ENCODE measurements at places on chromosomes 7 and 10. TPM values are rescaled to one million over a fixed set of nuclear protein-coding genes. Genes with fewer than 3 reads are reported as not detected.
A peak's percentile ranks its signal among the peaks of the same experiment; 100 is the strongest.

- no peak for DNase-seq
Measured at GRCh38 chr7:33108554-33109004, 625 bp downstream of the RP9 start.

The COL28A1 gene
- total RNA-seq: 6.7 TPM

DNA sequence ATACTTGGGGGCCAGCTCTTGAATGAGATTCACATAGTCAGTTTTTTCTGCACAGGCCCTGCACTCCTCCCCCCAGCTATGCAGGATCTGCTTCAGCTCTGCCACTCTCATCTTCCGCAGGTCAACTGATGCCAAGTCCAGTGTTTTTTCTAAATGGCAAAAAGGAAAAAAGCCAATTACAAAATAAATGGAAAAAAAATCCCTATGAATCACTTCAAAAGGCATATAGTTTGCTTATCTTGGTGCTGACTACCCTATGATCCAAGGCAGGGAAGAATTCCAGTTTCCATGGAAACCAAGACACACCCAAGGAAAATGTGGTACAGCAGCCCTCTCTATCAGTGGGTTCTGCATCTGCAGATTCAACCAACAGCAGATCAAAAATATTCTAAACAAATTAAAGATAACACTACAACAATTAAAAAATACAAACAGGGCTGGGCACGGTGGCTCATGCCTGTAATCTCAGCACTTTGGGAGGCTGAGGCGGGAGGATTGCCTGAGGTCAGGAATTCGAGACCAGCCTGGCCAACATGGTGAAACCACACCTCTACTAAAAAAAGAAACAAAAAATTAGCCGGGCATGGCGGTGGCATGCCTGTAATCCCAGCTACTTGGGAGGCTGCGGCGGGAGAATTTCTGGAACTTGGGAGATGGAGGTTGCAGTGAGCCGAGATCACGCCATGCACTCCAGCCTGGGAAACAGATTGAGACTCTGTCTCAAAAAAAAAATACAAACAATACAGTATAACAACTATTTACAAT, 17.6 kb downstream of the CDNF start:
- no peak for DNase-seq

The SFTPA1 gene
- 0.22 TPM for total RNA-seq

GRCh38 chr7:130141161-130141883, 63.9 kb downstream of the TMEM209 start:
- peak; percentile 65 for DNase-seq

- no peak for DNase-seq
Measured at GRCh38 chr10:73774637-73775036, 7.2 kb upstream of the CHCHD1 start.

DNA sequence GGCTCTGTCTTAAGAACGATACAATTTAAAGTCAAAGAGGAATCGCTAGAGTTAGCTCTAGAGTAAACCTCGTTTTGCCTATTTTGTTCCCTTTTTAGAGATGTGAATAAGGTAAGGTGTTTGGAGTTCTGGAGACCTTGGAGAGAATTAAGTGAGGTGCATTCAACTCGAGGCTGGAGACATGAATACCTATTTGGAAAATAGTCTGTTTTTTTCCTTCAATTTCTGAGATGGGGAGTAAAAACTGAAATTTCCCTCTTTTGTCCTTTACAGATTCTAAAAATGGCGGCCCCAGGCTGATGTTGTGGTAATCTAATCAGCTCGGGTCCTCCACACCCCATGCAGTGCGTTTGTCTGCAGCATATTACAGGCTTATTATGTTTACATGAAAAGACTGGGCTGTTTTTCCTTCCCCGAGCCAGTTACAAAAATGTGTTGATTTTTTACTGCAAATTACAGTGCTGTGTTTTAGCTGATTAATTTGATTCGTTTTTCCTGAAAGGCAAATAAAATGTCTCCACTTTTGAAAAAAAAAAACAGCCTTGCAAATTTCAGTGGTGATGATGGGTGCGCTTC, 1.5 kb downstream of the KMT2E start:
- DNase-seq: peak; percentile 43

DNA sequence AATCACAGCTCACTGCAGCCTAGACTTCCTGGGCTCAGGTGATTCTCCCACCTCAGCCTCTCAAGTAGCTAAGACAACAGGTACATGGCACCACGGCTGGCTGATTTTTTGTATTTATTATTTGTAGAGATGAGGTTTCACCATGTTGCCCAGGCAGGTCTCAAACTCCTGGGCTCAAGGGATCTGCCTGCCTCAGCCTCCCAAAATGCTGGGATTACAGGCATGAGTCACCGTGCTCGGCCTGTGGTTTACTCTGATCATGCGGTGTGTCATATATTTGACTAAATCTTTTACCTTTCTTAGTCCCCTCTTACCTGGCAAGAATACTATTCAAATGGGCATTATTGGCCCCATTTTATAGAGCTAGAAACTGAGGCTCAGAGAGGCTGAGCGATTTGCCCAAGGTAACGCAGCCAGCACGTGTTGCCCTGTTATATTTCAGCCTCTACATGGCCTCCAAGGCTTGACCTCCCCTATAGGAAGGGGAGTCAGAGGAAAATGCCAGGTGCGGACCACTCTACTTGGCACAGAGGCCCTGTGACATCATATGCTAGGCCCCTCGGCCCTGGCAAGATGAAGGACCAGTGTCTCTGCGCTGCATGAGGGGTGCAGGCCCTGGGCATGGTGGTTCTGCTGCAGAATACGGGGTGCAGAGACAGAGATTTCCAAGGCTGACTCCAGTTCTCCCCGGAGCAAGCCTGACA, 8.2 kb downstream of the ZCCHC24 start:
- DNase-seq: no peak

DNA sequence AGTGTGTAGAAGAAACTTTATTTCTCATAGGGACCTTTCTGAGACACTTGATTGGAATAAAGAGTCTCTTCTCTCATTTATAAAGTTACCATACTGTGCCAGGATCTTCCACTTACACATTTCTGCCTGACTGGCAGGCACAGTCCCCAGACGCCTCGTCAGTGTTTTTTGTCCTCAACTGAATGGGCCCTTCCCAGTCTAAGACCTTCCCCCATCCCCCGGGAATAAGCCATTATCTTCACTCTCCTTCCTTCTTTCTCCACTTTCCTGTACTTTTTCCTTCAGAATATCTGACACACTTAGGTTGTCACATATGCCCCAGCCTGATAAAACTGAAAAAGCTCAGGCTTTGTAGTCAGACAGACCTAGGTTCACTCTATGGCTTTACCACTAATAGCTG, 35.3 kb upstream of the KCNIP2 start:
- no peak for DNase-seq

DNA sequence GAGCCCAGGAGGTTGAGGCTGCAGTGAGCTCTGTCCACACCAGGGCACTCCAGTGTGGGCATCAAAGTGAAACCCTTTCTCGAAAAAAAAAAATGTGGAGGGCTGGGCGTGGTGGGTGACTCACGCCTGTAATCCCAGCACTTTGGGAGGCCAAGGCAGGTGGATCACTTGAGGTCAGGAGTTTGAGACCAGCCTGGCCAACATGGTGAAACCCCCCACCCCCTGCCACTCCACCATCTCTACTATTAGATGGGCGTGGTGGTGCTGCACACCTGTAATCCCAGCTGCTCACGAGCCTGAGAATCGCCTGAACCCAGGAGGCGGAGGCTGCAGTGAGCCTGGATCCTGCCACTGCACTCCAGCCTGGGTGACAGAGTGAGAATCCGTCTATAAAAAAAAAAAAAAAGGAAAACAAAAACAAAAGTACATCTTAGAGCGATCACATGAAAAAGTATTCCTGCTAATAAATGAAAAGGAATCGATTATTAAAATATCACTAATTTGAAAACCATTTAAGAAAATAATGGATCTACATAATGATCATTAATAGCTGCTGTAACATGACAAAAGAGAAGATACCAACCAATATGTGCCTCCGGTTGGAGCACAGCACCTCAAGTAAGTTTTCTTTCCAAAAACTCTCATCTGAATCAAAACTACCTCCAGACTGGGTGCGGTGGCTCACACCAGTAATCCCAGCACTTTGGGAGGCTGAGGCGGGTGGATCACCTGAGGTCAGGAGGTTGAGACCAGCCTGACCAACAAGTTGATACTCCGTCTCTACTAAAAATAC, 4.9 kb downstream of the HNRNPF start:
- DNase-seq: no peak

The PPRC1 gene
- total RNA-seq: 10.5 TPM

DNA sequence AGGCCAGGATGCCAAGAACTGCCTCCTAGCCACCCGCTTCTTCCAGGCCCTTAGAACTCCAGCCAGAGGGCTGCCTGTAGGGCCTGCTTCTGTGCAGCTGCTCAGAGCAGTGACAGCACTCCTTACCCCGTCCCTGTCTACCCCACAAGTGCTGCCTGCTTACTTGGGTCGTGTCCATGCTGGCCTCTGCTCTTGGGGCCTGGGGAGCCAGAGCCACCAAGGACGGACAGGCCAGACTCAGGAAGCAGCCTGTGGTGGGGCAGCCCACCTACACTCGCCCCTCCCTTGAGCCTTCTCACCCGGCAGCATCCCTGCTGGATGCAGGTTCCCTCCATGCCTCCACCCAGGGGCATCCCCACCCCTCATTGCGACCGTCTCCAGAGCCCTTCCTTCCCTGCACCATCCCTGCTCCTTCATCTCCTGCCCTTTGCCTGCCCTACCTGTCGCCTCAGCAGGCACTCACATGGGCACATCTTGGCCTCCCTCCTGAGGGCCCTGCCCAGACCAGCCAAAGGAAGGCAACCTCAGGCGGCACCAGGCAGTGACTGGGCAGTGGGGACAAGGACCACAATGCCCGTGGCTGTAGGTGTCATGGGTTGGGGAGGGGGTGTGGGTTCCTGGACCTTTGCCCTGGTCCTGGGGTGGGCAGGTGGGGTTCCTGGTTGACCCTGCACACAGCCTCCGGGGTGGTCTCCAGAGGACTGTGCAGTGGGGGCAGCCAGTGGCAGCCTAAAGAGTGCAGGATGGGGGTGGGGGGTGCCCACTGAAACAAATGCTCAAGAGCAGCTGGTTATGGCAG, 78.0 kb upstream of the TNS3 start:
- DNase-seq: peak; percentile 17

DNA sequence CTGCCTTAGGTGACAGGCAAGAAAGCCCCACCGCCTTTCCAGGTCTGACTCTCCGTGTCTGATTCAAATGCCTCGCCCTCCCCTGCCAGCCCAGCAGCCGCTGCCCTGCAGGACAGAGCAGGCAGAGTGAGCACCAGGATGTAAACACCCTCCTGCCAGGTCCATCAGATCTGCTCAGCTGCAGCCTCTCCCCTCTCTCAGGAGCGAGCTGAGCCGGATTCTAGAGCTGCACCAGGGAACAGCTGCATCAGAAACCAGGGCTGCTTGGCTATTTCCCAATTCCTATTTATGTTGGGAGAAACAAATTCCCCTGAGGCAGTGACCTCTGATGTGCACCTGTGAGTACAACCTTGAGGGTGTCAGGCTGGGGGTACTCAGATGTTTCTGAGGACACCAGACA, 121.5 kb upstream of the ZMIZ1 start:
- no peak for DNase-seq

DNA sequence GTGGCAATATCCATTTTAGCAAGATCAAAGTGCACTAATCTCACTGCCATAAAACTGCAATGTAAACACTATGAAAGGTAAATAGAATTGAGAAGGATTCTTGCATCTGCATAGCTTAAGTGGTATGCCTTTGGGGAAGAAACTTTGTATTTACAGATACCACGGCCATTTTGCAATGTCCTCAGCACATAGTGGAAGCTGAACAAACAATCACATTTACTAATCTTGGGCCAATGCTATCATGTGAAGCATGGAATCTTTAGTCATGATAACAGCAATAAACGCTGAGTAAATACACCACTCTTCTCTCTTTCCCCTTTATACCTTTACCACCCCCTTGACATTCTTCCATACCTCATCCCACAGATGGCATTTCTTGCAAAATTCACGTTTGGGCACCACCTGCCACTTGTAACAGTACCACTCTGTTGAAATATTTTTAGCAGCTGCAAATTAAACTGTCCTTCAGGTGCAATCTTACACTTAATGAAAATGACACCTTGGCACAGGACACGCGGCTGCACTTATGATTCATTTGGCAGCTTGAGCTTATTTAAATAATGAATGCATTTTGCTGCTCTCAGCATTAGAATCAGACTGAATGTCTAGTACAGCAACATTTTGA, 171.8 kb downstream of the SEMA3A start:
- no peak for DNase-seq

GRCh38 chr7:46173476-46174195, 252.6 kb upstream of the IGFBP3 start:
- DNase-seq: peak; percentile 74

DNA sequence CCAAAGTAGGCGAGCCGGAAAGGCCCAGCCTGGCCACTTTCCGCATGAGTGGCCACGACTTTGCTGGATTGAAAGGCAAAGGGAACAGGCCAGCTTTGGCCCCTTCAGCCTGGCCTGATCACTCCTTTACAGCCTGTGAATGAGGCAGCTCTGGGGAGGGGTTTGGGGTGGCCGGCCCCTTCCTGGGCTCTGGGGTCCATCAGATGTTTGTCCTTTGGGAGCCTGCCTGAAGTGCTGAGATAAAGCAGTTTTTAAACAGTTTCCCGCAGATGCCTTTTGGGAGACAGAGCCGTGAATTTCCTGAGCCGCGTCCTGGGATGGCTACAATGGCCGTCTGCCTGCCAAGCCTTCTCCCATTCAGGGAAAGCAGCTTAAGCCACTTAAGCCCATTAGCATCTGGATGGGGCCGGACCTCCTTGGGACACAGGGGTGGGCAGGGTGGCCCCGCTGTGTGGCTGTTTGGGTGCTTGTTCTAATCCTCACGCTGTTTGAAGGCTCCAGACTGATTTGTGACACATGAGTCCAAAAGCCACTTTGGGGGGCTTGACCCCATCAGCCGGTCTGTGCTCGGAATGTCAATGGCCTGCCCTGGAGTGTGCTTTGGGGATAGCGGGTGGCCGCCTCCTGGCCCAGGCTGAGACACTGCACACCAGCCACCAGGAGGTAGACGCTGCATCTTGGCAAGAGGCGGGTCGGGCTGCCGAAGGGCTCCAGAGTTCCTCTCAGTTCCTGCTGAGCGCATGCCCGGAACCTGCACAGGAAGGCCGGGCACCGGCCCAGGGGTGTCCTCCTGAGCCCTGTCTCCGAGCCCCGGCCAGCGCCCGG, 38.9 kb downstream of the NKX6-2 start:
- DNase-seq: no peak

The NEUROG3 gene
- total RNA-seq: not detected

GRCh38 chr10:56370217-56371113, 9.4 kb upstream of the ZWINT start:
- no peak for DNase-seq

DNA sequence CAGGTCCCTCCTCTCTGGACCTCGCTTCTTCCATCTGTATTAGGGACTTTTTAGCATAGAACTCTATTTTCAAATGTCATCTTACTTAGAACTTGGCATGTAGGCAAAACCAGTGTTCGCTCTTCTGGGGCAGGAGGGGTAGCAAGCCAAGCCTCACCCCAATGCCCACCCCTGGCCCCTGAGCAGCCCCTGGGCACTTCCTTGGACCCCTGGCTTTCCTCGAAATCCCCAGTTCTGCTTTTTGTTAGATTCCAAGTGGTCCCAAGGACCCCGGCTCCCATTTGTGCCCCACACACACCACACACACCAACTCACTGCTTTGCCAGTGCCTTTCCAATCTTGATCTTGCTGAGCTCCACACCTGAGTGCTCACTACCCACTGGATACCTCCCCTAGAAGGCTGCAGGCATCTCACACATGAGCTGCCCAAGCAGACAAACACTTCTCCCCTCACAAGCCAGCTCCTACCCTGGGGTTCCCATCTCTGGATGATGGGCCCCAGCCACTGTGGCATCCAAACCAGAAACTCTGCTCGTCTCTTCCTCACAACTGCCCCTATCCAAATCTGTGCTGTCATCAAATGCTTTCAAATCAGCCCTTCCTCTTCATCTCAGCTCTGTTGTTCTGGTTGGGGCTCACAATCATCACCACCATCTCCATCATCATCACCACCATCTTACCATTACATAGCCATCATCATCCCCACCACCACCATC, 167.9 kb upstream of the ZMIZ1 start:
- no peak for DNase-seq

Data from Right ventricle myocardium superior (tissue), 1 donor.